ENCODE measurements at places on chromosomes 7 and 10. TPM values are rescaled to one million over a fixed set of nuclear protein-coding genes. Genes with fewer than 3 reads are reported as not detected.

The RET gene
- 21.6 TPM for polyA plus RNA-seq

The PRKAR2B gene
- polyA plus RNA-seq: 45.4 TPM

The ENO4 gene
- 3.2 TPM for polyA plus RNA-seq

DNA sequence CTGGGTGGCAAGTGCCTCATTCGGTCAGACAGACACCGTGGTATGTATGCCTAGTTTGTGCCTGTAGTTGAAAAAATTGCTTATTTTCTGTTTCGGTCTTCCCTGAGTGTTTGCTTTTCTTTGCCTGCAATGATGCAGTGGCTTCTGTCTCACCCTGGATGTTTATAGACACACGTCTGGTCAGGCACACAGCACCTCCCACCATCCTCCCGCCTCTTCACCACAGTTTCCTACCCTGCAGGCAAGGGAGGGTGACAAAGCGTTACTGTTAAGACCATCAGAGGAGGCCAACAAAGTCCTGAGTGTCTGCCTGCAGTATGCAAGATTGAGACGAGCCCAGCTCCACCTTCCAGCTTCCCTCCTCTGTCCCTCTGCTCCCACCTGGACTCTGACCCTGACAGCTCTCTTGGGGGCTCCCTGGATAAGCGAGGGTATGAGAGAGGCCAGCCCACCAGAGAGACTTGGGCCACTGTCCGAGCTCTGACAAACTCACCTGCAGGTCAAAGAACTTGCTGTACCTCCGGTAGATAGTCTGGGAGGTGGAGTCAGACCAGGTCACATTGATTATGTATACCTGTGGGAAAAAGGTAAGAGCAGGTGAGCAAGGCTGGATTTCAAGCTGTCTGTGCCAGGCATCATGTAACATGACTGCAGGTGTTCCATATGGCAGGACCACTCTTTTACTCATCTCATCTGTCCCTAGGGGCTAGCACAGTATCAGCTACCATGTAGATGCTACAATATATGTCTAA is 54.4 kb downstream of the SH3PXD2A start:
- DNase-seq: no peak

GRCh38 chr7:95631527-95631926 is 35.2 kb upstream of the PDK4 start:
- DNase-seq: no peak

DNA sequence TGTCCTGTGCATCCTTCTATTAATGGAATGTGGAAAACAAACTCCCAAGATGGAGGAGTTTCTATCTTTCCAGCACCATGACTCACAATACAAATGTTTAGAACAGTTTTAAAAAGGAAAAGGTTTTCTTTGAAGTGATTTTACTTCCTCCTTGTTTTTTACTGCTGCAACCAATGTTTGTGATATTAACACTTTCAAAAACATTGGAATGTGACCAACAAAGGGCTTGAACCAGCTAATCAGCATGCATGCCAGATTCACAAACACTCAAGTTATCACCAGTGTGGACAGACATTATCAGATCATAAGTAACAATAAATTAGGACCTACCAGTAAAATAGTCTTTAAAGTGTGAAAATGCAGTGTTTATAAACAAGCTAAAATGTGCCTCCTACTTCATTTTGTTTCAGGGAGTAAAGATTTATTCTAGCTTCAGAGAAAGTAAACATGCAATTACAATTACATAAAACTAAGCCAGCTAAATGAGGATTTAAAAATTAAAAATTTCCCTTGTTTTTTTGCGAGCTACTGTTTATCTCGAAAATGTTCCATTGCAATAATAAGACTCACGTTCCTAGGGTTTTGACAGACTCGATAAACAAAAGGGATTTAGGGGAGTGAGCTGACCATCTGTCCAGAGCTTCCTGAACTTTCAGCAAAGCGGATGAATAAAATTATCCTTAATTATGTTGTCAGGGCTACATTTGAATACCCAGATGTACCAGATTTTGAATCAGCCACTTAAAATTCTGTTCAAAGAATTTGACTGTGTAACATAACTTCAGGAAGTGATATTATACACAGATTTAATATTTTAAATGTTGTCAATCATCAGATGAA is 29.8 kb downstream of the CPVL start:
- DNase-seq: no peak

- no peak for DNase-seq
Measured at GRCh38 chr7:26153823-26154783, 2.1 kb downstream of the NFE2L3 start.

The LRRTM3 gene
- polyA plus RNA-seq: 6.5 TPM

The HOGA1 gene
- polyA plus RNA-seq: 35.9 TPM

DNA sequence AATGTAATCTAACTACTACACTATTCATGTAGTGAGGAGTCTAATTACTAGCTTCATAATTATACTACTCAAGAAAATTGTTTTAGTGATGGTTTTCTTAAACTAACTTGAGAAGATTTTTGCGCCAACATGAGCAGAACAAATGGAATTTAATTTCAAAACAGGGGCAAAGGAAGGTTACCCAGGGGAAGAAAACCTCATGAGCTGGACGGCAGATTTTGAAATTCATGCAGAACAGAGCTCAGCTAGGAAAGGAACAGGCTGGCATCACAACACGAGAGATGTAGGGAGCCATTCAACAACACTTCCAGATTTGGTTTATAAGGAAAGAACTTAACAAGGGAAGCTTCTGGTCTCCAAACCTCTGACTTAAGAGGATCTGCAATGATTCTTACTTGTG is 235.3 kb upstream of the PRKCQ start:
- DNase-seq: no peak

GRCh38 chr10:2081501-2081900 is 344.2 kb upstream of the ADARB2 start:
- no peak for DNase-seq

- DNase-seq: no peak
Measured at GRCh38 chr10:47322300-47323061, at the start of gene GDF2. Gene GDF2, plus strand, starts transcription at chr10:47322454. Its CDS starts 215 bp downstream, at chr10:47322669.

The C10orf90 gene
- 0.69 TPM for polyA plus RNA-seq

DNA sequence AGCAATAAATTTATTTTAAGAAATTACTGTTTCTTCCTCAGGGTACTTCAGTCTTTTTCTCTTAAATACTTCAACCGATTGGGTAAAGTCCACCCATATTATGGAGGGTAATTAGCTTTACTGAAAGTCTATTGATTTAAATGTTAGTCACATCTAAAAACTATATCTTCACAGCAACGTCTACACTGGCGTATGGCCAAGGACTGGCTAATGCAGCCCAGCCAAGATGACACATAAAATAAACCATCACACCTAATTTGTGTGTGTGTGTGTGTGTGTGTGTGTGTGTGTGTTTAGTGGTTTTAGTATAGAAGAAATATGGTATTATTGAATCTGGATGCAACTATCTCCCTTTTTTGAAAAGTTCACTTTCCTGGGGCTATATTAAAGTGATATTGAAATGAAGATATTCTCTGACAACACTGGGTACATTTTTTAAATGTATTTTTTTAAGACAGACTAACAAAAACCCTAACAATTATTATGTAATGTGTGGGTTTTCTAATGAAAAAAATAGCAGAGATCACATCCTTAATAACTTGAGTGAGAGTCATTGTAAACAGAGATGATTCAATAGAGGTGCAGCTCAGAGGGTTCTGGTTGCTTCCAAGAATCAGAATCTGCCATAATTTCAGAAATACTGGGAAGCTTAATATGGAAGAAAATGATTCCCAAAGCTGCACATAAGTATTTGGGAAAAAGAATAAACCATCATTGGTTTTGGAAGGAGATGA is 584.2 kb upstream of the MBL2 start:
- no peak for DNase-seq

- DNase-seq: no peak
Measured at GRCh38 chr10:47033541-47034270, 122.5 kb downstream of the PTPN20 start.

The LRRC18 gene
- polyA plus RNA-seq: 0.16 TPM

- no peak for DNase-seq
Measured at GRCh38 chr10:51397695-51398094, 301.7 kb downstream of the CSTF2T start.

GRCh38 chr10:15931376-15931775 is 71.1 kb upstream of the MINDY3 start:
- no peak for DNase-seq

DNA sequence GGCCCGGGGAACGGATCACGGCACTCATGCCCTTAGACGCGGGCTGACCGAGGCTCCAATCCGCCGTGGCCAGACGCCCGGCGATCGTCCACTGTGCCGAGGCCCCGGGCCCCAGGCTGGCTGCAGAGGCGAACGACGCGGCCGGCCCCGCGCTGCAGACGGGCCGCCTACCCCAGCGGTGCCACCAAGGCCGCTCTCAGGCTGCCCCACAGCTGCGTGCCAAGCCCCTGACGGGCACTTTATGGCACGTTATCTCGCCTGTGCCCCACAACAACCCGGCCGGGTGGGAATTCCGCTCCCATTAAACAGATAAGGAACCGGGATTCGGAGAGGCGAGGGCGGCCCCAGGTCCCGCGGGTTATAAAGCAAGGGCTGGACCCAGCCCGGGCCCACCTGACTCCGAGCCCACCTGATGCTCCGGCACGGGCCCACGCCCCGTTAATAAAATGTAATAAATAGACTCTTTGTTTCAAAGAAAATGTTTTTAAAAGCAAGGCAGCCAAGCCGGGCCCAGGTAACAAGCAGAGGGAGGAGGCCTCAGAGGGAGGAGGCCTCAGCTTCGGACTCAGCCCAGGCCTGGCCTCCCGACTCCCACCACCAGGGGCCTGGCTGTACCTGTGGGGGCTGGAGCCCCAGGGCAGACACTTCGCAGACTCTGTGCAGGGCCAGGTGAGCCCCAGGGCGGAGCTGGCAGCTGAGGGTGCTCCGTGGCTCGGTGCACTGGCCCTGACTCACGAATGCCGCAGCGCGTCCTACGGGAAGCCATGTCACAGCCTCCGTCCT is 79.7 kb downstream of the FOXL3 start:
- no peak for DNase-seq

DNA sequence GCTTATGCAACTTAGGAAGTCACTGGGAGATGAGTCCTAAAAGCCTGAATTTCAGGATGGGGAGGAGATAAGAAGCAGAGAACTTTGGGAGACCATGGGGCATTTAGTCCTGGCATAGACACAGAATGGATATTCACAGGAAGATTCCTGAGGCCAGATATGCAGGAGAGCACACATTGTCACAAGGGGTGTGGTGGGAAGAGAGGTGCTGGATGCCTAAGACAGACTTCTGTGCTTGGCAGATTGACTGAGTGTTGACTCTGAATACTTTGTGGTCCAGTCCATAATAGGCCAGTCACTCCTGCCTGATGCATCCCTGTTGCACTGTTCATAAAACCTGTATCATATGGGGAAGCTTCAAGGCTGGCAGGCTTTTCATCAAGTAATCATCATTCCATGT is 18.5 kb downstream of the SRI start:
- DNase-seq: no peak

GRCh38 chr7:32034052-32034451 is 36.2 kb downstream of the PDE1C start:
- DNase-seq: no peak

GRCh38 chr10:113313048-113313602 is 239.7 kb upstream of the HABP2 start:
- DNase-seq: no peak

GRCh38 chr10:92719991-92720830 is 30.5 kb downstream of the HHEX start:
- no peak for DNase-seq

DNA sequence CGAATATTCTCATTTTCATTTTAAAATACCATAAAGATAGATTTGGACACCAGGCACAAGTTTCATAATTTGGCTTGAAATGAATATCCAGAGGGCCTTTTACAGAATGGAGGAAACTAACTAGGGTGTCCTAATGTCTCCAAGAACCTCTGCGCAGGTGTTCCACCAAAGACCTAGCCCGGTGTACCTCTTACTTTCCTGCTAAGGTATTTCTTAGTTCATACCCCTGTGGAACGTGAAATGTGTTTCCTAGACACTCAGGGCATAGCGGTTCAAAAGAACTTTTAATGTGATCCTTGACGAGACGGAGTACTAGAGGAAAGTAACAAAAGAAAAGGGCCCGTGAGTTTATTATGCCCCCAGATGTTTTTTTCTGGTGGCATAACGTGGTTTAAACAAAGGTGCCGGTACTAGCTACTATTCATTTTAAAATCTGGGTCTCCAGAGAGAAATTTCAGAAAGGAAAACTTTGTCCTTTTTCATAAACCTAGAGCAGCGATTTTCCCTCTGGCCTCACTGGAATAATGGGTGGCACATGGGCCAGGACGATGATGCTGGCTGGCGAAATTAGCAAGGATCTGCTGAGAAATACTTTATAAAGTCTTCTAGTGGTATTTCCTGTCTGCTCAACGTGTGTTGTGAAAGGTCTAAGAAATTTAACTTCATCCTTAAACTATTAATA is 1.4 kb downstream of the APBB1IP start:
- DNase-seq: no peak

The CYP26C1 gene
- polyA plus RNA-seq: 0.07 TPM

The SPDYE2B gene
- 0.58 TPM for polyA plus RNA-seq

DNA sequence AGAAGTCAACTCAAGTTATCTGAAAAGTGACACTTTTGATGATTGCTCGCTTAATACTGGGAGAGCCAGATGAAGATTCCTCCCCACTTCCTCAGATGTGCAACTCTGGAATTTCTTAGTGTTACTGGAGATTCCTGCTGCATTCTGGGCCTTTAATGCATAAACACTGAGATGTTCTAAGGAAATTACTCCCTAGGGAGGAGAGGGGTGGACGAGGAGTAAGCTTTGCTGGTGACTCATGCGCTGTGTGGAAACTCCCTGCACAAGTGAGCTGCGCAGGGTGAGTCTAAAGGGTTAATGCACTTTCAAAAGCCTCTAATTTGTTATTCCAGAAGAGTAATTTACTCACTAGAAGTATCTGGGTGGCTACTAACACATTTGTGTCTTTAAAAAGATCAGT is 46.3 kb downstream of the EGFR start:
- DNase-seq: no peak

The VKORC1L1 gene
- 29.0 TPM for polyA plus RNA-seq

DNA sequence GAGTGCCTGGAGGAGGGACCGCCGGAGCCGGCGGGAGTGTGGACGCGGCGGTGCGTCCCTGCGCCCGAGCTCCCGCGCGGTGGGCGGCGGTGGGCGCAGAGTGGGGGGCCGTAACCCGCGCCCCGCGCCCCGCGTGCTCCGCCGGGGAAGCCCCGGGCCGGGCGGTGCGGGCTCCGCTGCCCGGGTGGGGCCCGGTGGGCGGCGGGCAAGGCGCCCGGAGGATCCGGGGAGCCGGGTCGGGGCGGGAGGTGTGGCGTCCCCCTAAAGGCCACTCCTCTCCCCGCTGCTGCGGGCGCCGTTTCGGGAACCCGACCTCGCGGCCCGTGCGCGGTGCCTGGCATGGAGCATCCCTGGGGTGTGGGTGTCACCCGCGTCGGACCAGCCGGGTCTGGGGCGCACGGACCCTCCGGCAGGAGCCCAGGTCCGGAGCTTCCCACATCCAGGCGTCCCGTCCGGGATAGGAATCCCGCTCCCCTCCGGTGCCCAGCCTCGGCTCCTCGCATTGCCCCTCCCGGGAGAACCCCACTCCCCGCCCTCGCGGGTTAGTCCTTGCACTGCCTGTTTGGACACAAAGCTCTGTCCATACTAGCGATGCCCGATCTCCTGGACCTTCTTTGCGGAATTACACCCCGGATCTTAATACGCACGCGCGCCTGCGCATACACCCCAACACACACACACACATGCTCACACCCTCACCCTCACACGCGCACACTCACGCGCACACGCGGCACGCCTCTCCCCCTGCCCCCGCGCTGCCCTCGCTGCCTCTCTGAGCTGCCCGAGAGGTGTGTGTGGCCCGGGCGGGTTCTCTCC is 723 bp downstream of the MTURN start:
- no peak for DNase-seq

The CPED1 gene
- 42.1 TPM for polyA plus RNA-seq

The GNAT3 gene
- not detected for polyA plus RNA-seq

The RSPH10B2 gene
- 0.50 TPM for polyA plus RNA-seq

The CYP2C19 gene
- not detected for polyA plus RNA-seq

GRCh38 chr7:18408461-18408860 is 87.1 kb upstream of the HDAC9 start:
- no peak for DNase-seq

The HYAL4 gene
- polyA plus RNA-seq: 0.16 TPM

Data from right renal cortex interstitium (tissue), 3 donors.